Dorsolateral prefrontal cortex (tissue), 122 donors: ENCODE measurements at places on chromosomes 5 and 9. TPM values are rescaled to one million over a fixed set of nuclear protein-coding genes. Genes with fewer than 3 reads are reported as not detected.

- no peak for DNase-seq
Measured at GRCh38 chr5:164002214-164002613, 496.8 kb downstream of the MAT2B start.

DNA sequence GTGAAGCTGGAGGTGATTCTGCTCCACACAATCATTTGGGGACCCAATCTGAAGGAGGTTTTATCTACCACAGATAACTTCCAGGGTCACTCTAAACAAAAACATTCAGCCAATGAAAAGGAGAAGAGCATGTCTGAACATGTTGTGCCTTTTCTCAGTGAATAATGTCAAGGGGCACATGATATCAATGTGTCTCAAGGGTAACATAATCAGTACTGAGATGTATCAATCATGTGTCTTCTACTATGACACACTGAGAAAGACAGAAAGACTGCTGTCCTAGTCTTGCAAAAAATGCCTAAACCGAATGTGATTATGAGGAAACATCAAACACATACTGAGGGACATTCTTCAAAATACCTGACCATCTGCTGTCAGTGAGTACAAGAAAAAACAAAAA, 25.4 kb upstream of the RASA1 start:
- no peak for DNase-seq

DNA sequence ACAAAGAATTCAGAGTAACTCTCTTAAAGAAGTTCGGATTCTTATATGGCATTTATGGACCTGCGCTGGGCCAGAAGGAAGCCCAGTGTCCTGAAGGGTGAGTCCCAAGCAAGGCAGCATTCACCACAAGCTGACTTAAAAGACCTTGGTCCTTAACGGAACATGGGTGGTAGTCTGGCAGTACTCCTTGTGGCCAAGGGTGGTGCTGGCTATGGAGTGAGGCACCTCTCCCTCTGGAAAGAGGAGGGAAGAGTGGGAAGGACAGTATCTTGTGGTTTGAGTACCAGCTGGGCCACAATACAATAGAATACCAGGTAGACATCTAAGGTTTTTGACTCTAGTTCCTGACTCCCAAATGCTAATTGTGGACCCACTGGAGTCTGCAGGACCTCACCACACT, 425.7 kb upstream of the CYLC2 start:
- DNase-seq: no peak

- no peak for DNase-seq
Measured at GRCh38 chr5:179437341-179438001, 92.2 kb upstream of the ADAMTS2 start.

DNA sequence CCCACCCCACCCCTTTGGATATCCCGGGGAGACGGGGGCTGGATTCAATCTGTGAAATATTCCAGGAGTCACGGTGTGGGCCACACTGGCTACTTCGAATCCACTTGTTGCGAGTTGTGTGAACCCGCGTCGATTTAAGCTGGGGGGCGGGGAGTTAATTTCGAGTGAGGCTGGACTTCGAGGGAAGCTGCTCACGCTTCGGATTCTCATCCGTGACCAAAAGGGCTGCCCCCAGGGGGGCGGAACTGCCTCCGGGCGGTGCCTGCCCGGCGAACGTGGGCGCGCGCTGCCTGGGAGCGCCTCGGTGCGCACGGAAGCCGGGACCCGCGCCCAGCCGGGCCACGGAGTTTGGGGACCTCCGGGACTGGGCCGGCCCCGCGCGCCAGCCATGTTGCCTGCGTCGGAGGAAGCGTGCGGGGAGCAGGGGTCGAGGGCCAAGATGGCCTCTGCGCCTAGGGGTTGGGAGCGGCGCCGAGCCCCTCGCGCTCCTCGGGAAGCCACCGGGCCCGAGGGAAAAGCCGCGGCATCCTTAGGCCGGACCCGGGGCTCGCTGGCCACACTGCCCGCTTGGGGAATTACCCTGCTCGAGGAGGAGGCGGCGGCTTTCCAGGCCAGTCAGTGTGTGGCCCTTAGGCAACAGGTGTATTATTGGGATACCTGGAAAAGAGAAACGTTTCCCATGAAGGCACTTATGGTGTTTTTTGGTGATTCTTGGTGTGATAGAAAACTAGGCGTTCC, 975 bp downstream of the OCLN start:
- DNase-seq: no peak

- no peak for DNase-seq
Measured at GRCh38 chr5:171924493-171925122, 81.8 kb downstream of the FBXW11 start.

GRCh38 chr9:127941961-127942215, 4.2 kb upstream of the DPM2 start:
- DNase-seq: no peak

DNA sequence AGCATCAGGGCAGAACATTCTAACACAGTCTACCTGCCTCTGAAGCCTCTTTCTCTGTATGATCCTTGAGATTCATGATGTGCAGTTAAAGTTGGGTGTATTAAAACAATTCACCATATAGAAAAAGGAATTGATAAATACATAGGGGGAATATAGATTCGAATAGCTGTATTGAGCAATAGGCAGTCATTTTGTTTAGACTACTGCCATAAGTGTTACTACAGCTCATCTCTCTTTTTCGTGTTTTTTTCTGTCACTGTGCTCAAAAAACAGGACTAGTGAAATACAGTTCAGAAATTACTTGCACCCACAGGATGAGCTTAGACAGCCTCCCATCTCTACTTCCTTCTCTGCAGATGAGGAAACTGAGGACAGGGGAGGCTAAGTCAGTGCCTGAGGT, 144.6 kb upstream of the FBN2 start:
- DNase-seq: no peak

- no peak for DNase-seq
Measured at GRCh38 chr9:31023847-31024246, 1360.6 kb upstream of the ACO1 start.

DNA sequence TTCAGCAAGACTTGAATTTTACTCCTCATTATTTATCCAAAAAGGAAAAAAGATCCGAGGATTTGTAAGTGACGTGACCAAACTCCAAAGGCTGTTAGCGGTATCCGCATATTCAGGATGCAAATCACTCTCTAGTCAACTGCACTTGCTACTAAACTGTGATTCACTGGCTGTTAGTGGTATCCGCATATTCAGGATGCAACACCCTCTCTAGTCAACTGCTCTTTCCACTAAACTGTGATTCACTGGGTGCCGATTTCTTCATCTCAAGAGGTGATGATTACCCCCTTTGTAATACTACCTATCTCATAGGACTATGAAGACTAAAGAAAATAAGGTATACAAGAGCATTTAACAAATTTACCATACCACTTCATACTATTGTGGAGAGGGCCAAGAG, 5.7 kb downstream of the MAPKAP1 start:
- no peak for DNase-seq

DNA sequence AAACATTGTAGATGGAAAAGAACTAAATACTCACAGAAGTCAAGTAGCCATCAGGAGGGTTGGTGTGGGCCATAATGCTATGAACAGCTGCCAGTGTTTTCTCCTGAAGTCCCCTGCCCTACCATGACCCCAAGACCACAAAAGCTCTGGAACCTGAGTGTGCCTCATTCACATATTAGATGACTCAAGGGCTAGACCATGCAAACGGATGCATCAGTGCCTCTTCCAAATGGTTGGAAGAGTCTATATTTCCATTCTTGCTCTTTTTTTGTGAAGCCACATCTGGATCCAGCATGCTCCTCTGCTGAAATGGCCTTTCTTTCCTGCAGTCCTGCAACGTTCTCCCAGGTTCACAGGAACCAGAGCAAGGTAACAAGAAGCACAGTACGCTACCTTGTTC, 136.6 kb upstream of the EPB41L4A start:
- no peak for DNase-seq

GRCh38 chr5:67090593-67090992, 106.0 kb downstream of the CD180 start:
- DNase-seq: no peak

- DNase-seq: no peak
Measured at GRCh38 chr5:33690374-33691135, 201.2 kb downstream of the ADAMTS12 start.

DNA sequence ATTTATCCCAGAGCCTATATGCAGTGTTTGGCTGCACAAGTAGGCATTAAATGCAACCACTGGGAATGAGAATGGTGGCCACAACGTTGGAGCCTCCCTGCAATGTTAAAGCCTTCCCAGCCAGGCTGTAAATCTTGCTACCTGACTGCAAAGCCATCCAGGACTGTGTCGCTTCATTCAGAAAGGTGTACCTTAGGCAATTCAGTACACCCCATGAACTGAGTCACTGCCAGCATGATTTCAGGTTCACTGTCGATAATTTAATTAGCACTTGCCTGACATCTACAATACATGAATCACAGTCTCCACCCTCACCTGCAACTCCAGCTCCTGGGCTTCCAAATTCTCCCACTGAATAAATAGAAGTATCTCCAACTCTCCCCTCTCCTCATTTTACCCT, 108.4 kb downstream of the SLIT3 start:
- no peak for DNase-seq

- DNase-seq: no peak
Measured at GRCh38 chr9:130565792-130566191, 13.6 kb upstream of the FUBP3 start.

DNA sequence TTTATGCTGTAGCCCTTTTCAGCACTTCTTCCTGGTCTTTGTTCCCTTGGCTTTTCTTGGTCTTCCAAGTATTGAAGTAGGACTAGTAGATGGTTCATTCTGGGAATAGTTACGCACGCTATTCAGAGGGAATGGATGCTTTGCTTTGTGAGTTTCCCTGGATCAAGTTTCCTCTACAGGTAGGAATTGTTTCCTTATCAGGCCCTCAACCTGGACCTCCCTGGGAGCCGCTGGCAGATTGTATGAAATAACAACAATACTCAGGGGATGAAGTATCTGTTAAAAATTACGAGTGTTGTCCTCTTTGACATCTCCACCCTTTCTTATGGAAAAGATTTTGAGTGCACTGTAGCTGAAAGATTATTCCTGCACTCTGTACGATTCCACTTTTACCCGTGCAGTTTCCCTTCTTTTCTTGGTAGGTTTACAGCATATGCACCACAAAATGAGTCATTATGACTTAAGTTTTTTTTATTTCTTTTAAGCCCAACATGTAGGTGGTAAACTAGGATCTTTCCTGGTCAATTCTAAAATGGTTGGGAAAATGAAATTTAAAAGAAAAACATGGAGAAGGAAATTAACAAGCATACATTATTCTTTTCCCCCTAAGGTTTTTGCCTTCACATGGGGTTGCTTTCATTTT, 57.9 kb downstream of the ARHGAP26 start:
- DNase-seq: no peak

FOXD4L6 gene
- 2.3 TPM for total RNA-seq

GRCh38 chr9:35396560-35397215, 93.2 kb upstream of the RUSC2 start:
- no peak for DNase-seq
